ENCODE measurements at places on chromosomes 5 and 9.

GRCh38 chr9:109276469-109277440 is 44.1 kb downstream of the EPB41L4B start:
- peak; percentile 15 for DNase-seq

DNA sequence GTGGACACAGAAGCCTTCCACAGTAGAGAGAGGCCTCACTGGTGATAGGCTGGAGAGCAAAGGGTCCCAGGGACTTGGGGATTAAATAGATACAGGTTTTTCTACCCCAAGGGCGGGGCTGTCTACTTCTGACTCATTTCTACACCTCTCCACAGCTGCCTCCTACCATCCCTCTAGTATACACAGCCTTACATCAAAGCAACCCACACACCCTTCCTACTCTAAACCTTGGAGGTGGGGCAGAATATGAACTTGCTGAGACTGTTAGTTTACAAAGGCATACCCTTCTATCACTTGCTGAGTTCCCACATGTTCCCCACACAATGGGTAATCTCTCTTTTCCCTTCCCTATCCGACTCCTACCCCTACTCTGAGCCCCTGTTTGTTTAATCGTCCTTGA is 19.9 kb upstream of the PCA3 start:
- no peak for DNase-seq

GRCh38 chr9:8429768-8430167 is 630.2 kb upstream of the DMAC1 start:
- DNase-seq: no peak

DNA sequence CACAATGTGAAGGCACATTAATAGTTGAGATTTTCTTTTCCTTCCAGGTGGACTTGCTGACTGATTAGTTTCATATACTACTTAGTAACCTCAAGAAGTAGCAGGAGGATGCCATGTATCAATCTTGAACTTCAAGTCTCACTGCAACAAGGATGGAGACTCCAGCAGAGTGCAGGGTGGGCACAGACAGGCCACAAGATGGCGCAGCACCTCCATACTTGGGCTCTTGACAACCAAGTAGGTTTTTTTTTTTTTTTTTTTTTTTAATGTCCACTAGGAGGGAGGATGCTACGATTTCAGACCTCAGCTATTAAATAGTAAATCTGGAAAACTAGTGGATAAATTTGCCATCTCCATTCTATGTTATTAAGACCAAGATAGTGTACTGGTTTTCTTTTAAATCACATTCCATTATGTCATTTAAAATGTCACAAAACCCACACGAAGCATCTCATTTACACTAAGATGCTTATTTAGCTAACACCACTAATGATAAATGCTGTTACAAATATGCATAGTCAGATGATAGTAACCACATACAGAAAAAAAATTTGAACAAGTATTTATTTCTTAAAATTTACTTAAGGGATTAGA is 58.6 kb downstream of the IL6ST start:
- peak; percentile 79 for DNase-seq

DNA sequence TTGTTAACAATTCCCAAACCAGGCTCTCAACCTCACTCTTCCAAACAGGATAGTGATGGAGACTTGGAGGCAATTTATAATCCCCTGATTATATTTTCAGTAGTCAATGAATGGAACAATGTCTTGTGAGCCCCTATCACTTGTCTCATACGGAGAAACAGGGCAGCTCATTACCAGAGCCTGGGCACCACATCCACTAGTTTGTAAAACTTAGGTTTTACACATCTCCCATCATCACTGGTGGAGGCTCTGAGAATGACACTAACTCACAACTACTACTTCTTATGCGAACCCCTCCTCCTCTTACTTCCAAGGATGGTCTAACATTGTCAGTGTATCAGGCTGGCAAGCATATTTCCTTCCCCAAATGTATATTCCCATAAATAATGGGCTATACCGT is 253.7 kb downstream of the EPB41L4A start:
- DNase-seq: no peak

DNA sequence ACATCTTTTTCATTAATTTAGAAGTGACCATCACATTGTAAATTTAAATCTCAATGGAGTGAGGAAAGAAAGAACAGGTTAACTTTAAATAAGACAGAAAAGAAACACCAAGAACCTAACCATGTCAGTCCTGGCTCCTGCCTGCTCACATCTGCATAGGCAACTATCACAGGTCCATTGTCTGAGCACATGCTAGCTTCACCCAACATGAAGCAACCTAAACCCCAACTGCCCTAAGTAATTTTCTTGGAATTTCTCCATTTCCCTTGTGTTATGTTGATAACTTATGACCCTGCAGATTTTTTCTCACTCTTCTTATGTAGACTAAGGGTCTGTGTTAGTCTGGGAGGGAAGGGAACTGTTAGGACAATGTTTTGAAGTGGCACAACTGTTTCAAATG is 2205.8 kb upstream of the ACO1 start:
- no peak for DNase-seq

- no peak for DNase-seq
Observed at GRCh38 chr5:151495320-151495719, 47.9 kb downstream of the SLC36A1 start.

- no peak for DNase-seq
Observed at GRCh38 chr5:13956471-13956870, 12.0 kb upstream of the DNAH5 start.

- no peak for DNase-seq
Observed at GRCh38 chr9:4615251-4615650, 46.8 kb upstream of the PLPP6 start.

DNA sequence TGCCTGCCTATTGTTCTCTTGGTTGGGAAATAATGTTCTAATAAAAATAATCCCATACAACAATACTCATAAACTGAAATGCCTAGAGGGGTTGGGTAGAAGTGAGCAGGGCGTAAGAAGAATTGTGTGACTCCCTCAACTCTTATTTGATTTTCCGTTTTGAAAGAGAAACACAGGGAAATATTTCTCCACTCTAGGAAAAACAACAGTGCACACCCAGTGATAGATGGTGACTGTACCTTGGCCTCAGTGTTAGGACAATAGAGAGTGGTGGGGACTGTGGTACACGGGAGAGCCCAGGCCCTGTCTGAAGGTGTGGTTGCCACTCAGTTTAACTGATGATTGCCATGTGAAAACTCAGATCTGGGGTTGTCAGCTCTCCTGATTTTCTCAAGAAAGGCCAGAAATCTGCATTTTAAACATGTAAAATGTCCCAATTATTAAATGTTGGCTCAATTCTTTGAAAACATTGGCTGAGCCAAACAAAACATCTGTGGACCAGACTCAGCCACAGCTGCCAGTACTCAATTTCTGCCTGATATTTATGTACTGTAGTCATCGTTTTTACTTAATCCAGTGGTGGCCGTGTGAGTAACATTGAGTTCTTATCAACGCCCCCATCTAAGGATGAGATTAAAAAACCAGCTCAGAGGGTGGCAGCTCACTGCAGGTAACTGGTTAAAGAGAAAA is 103.8 kb upstream of the ZNF618 start:
- no peak for DNase-seq

GRCh38 chr5:58072300-58072965 is 387.5 kb downstream of the PLK2 start:
- DNase-seq: no peak

- DNase-seq: no peak
Observed at GRCh38 chr5:137621861-137622823, 113.7 kb downstream of the KLHL3 start.

- no peak for DNase-seq
Observed at GRCh38 chr9:18427691-18428090, 46.3 kb upstream of the ADAMTSL1 start.

- DNase-seq: no peak
Observed at GRCh38 chr9:5425006-5425628, 12.6 kb downstream of the PLGRKT start.

DNA sequence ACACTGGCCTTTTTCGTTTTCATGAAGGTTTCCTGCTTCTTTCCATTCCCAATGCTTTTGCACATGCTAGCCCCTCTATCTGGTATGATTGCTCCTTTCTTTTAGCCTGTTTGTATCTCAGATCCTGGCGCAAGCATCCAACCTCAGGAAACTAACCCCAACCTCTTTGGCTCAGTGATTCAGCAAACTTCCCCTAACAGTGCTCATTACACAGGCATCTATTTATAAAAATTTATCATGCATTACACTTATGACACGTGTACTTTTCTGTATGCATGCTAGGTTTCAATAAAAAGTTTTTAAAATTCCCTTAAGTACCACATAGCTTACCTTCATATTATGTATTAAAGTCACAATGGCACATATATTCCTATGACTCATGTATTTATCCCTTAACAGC is 218.9 kb downstream of the EPB41L4A start:
- no peak for DNase-seq
